GM12864 (cell line): ENCODE measurements at places on chromosomes 12 and 14.

GRCh38 chr14:34496679-34497513 is 34.9 kb upstream of the SPTSSA start:
- DNase-seq, result no peak

DNA sequence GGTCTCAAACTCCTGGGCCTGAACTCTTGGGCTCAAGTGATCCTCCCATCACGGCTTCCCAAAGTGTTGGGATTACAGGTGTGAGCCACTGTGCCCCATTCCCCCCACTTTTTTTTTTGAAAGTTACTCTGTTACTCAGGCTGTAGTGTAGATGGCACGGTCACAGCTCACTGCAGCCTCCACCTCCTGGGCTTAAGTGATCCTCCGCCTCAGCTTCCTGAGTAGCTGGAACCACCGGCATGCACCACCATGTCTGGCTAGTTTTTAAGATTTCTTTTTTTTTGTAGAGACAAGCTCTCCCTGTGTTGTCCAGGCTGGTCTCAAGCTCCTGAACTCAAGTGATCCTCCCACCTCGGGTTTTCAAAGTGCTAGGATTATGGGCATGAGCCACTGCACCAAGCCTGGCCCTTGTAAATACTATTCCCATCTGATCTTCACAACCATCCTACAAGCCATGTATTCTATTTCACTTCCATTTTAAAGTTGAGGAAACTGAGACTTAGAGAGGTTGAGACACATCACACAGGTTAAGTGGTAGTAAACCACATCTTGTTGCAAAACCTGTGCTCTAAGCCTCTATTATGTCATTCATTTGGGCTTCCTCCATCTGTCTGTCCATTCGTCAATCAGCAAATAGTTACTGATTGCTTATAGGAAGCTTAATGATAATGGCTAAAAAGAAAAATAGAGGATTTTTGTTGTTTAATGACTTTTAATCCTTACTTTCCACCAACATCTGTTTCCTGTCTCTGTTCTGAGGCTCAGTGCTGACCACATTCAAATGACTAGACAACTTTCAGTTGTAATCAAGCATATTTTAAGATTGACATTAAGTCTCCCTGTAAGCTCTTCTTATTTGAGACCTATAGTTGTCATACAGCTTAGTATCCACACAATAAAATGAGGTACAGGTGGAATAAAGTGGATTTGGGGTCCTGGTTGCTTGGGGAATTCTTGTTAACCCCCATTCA is 9.2 kb downstream of the ASCL4 start:
- no peak for DNase-seq

- DNase-seq, result no peak
These were observed 440.2 kb downstream of the ATP23 start for GRCh38 chr12:58381546-58381945.

GRCh38 chr12:57850854-57851430 is 4.4 kb upstream of the CTDSP2 start:
- DNase-seq, result no peak

- no peak for DNase-seq
These were observed 40.3 kb upstream of the CERS5 start for GRCh38 chr12:50207424-50207823.

DNA sequence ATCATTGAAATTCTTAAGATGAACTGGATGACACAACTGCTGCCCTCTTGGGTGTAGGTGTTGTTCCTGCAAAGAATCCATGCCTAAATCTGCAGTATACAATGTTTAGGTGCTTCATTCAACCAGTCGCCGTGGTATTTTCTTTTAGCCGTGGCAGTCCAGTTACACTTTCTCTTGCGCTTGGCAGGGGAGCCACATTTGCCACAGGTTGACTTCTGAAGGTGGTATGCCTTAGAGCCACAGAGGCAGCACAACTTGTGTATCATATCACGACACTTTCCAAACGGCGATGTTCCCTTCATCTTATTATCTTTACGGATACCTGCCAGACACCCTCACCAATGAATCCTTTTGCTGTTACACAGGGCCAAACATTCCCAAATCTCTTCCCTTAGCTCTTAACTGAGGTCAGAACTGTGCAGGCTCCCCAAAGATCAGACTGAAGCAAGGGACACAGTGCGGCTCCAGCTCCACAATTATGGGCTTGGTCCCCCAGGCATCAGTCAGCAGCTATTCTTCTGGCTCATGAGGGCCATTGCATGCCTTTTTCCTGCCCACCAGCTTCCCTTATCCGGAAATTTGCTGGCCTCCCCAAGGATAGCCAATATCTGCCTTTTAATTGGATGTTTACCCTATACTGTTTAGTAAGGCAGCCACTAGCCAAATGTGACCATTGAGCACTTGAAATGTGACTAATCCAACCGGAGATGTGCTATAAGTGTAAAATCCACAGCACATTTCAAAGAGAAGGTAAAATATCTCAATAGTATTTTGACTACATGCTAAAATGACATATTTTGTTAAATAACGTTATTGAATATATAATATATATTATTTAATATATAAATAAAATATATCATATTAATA is 50.7 kb downstream of the SENP1 start:
- no peak for DNase-seq

GRCh38 chr12:6834254-6834653 is 6.0 kb downstream of the P3H3 start:
- DNase-seq, result no peak

GRCh38 chr12:118061873-118062843 is 1.2 kb upstream of the WSB2 start:
- no peak for DNase-seq

- peak; percentile 8 for DNase-seq
These were observed 41.2 kb downstream of the YLPM1 start for GRCh38 chr14:74804219-74804825.

GRCh38 chr14:75967866-75968265 is 13.9 kb downstream of the TGFB3 start:
- DNase-seq, result no peak

- DNase-seq, result no peak
These were observed 89.0 kb downstream of the RFX4 start for GRCh38 chr12:106671840-106672239.

DNA sequence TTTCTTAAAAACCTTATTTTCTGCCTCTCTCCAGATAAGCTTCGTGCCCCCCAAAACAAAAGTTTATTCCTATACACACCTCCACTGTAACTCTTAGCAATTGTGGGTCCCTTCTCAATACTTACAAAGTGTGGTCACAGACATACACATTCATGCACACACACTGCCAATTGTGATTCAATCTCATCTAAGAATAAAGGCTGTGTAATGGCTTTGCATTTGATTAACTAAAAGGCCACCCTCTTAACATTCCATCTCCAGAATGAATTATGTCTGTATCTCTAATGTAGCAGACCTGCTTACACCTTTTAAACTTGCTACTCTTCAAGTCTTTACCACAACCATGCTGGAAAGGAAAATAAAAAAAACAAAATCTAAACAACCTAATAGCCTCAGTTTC is 49.5 kb downstream of the MYF5 start:
- DNase-seq, result no peak

DNA sequence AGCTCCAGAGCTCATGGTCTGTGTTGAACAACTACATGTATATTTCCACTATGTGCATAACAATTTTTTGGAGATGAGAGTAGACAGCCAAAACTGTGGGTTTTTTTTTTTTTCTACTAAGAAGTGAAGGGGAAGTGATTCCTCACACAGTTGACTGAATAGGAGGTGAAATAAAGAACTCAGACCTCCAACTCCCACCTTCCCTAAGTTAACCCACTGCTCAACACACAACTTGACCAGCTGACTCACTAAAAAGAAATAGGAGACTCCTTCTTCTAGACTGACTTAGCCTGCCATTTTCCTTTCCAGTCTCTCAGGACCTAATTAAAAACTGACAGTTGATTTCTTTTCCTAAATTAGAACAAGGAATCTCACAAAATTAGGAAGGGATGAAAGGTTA is 1.7 kb downstream of the M6PR start:
- no peak for DNase-seq

GRCh38 chr12:62865937-62866336 is 69.0 kb downstream of the PPM1H start:
- no peak for DNase-seq

GRCh38 chr14:38544776-38545175 is 288.9 kb upstream of the CLEC14A start:
- no peak for DNase-seq

GRCh38 chr14:34931206-34931605 is 51.6 kb upstream of the SRP54 start:
- no peak for DNase-seq

DNA sequence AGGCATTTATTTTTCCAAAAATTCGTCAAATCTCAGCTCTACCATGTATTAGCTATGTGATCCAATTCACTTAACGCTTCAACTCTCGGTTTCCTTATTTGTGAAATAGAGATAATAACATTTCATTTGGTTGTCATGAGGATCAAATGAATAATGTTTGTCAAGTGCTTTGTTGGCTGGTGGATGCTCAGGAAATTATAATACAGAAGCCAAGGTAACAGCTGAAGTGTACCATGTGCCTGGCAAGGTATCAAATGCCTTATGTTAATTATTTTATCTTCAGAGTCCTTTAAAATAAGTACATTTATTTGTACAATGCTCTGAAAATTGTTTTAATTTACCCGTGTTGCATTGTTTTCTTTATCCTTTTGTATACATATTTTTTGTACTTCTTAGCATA is 6.1 kb upstream of the PRKCH start:
- DNase-seq, result no peak

- DNase-seq, result no peak
These were observed 277.1 kb downstream of the DPF3 start for GRCh38 chr14:72616811-72617210.

- DNase-seq, result no peak
These were observed 2.5 kb downstream of the SCN8A start for GRCh38 chr12:51593539-51593938.

DNA sequence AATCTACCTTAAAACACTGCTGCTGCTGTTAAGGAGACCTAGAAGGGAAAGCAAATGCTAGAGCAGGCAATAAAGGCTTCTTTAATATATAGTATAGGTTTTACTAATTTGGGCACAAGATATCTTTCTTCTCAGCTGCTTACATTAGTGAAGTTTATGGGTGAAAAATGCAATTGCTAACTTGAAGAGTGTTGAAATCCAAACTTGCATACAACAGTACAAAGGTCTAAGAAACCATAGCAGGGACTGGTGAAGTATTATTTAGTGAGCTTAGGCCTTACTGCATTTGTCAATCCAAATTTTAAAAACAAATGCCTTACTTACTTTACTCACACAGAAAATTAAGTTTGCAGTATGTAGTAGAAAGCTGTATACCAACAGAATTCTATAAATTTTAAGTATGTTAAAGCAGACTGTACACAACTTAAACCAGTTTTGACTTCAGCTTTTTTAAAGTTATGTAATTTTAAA is 1.4 kb upstream of the AP4S1 start:
- no peak for DNase-seq

DNA sequence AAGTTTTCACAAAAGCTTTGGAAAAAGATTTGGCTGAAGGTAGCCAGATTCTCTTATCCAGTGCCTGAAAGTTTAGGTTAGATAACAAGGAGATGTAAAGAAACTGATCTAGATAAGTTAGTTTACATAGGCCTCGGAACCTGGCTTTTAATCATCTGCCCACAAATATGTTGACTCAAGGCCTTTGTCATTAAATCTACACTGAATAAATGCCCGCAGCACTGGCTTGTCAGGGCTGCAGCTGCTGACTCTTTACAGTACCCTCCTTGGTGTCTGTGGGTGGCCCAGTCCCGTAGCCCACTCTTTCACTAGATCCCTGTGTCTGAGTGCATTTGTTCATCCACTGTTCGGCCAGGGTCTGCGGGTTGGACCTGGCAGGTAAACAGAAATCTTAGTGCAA is 58.0 kb downstream of the TMEM116 start:
- DNase-seq, result no peak

- DNase-seq, result no peak
These were observed 20.0 kb downstream of the ITGA7 start for GRCh38 chr12:55687746-55688145.

DNA sequence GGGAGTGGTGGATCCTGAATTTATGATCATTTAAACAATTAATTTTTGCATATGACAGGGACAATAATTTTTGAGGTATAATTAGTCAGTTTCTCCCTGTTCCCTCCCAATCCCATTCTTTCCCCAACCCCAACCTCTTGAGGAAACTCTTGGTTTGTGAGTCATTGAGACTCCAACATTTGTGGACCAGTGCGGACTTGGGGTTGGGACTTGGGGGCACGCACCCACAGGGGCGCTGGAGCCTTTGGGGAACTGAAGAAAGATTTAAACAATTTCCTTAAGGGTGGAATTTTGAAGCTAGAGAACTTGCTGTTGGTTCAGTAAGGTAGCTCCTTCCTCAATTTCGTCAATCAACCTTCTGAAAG is 17.4 kb upstream of the PTGR2 start:
- DNase-seq, result no peak

- no peak for DNase-seq
These were observed 57.4 kb upstream of the PPP2R5C start for GRCh38 chr14:101704140-101704539.

DNA sequence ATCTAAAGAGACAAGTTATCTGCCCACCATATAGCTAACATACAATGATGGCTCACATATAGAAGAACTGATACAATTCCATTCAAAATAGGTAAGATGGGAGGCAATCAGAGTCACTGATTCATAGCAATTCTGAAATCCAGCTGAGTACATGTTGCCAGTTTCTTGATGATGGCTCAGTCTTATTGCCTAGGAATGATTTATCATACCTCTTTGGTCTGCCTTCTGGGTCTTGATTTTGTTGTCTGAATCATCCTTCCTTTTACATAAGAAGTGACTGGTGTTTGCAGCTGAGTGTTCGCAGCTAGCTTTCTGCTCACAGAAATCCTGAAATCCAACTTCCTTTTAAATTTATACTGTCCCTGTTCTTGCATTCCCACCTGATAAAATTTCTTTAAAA is 463.2 kb upstream of the MGAT4C start:
- DNase-seq, result no peak

GRCh38 chr12:127162902-127163301 is 1104.1 kb upstream of the TMEM132C start:
- peak; percentile 38 for DNase-seq

GRCh38 chr14:23121361-23121771 is 2.3 kb upstream of the CEBPE start:
- peak; percentile 13 for DNase-seq

- DNase-seq, result no peak
These were observed 387.5 kb downstream of the EGLN3 start for GRCh38 chr14:33563191-33563900.

DNA sequence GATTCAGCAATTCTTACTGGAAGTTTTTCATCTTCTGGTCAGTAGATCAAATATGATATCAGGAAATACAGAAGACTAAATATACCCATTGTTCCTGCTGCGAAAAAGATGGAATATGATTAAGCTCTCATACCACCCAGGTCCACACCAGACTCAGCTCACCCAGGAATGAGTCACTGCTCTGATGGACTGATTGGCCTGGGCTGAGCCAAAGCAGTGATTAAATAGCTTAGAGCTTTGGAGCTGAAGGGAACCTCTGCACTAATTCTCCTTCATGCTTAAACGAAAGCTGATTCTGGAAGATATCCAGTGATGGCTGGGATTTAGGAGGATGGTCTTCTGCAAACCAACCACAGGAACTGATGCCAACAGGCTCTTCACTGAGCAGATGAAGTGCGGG is 62.0 kb upstream of the SYT1 start:
- no peak for DNase-seq
